ENCODE measurements at places on chromosomes 16 and 17. TPM values are rescaled to one million over a fixed set of nuclear protein-coding genes. Genes with fewer than 3 reads are reported as not detected.
A peak's percentile ranks its signal among the peaks of the same experiment; 100 is the strongest.

- no peak for DNase-seq
Measured at GRCh38 chr16:70685061-70685937, 554 bp downstream of the MTSS2 start.

GRCh38 chr16:77840093-77840492, 51.7 kb downstream of the VAT1L start:
- DNase-seq, result no peak

Gene PIMREG
- total RNA-seq, result not detected

- no peak for DNase-seq
Measured at GRCh38 chr16:66353055-66353454, 13.4 kb upstream of the CDH5 start.

DNA sequence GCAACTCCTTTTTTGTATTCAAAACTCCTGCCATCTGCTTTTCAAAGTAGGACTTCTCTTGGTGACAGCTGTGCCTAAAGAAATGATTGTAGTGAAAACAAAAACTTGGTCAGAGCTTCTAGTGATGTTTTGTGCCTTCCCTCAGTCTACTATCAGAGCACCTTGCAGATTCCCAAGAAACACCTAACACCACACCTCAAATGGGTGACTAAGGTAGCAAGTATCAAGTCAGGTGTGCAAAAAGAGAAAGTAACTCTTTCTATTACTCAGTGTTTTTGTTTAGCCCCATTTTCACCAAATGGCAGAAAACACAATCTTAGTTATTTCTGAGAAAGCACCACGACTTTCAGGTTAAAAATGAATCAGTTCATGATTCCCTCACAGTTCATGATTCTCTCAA, 2.0 kb upstream of the PMFBP1 start:
- DNase-seq, result no peak

DNA sequence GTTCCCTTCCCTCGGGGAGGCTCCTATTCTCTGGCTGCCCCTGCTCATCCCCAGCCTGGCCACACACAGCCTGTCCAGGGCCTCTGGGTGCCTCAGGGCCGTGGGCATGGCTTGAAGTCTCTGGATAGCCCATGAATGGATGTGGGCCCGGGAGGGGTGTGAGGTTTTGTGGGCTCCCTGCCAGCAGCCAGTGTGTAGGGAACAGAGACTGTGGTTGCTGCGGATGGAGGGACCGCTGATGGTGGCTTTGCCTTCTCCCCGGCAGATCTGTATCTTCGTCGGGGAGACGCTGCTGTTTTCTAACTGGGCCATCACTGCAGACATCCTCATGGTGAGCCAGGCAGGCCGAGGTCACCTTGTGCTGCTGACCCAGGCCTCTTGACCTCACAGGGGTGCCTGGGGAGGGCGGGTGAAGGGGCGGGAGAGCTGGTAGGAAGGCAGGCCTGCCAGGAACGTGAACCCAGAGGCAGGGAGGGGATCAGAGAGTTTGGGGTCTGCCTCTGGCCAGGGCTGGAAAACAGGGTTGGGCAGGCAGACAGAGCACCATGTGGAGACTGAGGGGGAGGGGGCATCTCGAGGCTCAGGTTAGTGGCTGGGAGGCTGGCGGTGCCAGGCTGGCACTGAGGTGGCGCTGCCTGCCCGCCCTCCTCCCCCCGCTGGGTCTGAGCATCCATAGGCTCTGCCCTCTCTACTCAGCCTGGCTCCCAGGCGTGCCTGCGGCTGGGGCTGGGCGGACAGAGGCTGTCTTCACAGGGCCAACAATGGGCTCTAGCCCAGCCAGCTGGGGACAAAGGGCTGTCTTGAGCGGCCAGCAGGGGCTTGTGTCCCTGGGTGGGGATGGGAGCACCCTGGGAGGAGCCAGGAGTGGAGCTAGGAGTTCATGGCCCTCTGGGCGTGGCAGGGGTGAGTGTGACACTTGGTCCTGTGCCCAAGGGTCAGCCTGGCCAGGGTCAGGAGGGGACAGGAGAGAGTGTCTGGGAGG, 21.4 kb downstream of the MYBBP1A start:
- DNase-seq, result no peak

GRCh38 chr16:28932339-28933141, 769 bp downstream of the CD19 start:
- DNase-seq, result no peak

Gene KCNAB3
- 11.6 TPM for total RNA-seq

Gene ALOX12B
- total RNA-seq, result 0.69 TPM

Gene GJD3
- total RNA-seq, result not detected

Gene KRT9
- not detected for total RNA-seq

GRCh38 chr17:28493460-28493859, 12.7 kb upstream of the FOXN1 start:
- no peak for DNase-seq

Gene NSRP1
- total RNA-seq, result 28.4 TPM

DNA sequence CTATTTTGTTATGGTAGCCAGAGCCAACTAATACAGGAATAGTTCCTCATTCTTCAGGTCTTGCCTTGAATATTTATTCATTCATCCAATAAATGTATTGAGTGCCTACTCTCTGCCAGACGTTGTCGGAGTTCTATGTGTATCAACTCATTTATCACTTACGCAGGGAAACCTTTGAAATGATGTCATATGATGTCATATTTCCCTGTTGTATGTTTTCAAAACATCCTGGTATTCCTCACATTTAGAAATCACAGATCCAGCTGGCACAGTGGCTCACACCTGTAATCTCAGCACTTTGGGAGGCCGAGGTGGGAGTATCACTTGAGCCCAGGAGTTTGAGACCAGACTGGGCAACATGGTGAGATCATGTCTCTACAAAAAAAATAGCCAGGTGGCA, 2.7 kb upstream of the NLE1 start:
- DNase-seq, result no peak

- peak; percentile 40 for DNase-seq
Measured at GRCh38 chr16:56607109-56607618, 1.2 kb upstream of the MT2A start.

Gene KRTAP9-4
- not detected for total RNA-seq

GRCh38 chr16:68452176-68452575, 3.9 kb upstream of the SMPD3 start:
- no peak for DNase-seq

Gene NPIPA7
- 6.2 TPM for total RNA-seq

GRCh38 chr17:45692661-45693060, 91.5 kb upstream of the CRHR1 start:
- no peak for DNase-seq

Gene PKD1
- total RNA-seq, result 150 TPM

DNA sequence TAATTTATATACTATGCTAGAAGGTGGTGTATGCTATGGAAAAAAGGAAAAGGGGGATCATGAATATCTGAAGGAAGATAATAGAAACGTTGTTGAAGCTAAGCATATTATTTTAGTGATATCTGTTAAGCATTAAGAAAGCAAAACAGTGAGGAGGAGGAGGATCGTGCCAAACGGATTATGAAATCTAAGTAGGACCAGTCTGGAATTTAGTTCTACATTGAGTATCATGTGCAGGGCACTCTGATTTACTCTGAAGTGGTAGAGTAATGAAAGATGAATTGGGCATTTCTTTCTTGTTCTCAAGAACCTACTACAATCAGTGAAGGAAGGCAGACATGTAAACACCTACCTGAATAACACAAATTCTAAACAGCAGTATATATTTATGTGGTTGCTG, 195.3 kb downstream of the CYB561 start:
- DNase-seq, result no peak

GRCh38 chr17:34826332-34826731, 134.9 kb downstream of the CCT6B start:
- no peak for DNase-seq

DNA sequence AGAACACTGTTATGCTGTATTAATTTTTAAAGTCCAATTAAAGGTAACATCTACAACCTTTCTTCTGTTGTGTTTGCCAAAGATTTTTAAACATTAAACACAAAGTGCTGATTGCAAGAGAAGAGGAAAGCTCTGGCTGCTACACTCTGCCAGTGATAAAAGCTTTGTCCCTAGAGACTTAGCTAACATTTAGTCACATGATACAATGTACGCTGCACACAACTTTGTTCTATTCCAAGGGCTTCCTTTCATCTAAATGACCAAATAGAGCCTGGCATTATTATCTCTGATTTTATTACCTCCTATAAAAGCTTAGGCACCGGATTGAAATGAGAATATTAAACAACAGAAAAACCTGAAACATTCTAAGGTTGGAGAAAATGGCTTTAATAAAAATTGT, 388.7 kb upstream of the PMFBP1 start:
- DNase-seq, result no peak

DNA sequence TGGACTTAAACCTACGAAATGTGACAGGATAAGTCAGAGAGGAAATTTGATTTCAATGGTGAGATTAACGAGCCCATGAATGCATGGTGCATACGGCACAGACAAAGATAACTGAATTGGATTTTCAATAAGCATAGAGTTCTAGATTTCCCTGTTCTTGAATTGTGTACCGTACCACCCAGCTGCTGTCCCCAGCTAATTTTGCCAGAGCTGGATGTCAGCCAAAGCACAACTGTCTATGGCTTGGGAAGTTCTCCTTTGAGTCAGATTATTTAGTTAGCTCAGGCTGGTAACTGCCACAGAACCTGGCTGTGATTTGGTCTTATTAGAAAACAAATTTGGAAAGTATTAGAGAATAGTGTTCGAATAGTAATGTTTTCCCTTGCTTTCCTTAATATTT, 143.1 kb downstream of the CDH13 start:
- DNase-seq, result no peak

DNA sequence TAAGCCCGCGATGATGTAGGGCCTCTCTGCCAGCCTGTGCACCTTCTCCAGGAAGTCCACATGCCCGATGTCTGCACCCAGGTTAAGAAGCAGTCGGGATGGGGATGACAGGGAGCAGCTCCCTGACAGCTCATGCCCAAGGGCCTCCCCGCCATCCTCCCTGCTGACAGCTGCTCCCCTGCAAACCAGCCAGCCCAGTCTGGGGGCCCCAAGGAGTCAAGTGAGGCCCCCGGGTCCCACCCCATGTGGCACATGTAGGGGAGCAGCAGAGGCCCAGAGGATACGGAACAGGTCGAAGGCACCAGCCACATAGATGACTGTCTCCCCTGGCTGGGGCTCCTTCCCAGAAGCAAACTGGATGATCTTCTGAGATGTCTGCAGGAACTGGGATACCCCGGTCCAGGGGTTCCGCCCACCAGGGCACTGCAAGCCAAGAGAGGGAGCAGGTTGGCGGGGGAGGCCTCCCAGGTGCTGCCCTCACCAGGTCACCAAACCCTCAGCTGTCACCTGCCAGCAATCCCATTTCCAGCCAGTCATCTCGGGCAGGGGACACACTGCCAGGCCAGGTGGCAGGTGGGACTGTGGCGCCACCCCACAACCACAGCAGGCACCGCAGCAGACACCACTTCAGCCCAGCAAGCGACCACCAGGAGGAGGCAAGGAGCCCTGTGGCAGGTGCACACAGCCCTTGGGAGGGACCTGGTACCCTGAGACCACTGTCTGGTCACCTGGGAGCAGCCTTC, 4.6 kb downstream of the PCYT2 start:
- DNase-seq, result no peak

Gene FBXO39
- total RNA-seq, result 0.53 TPM

Gene TPSG1
- total RNA-seq, result not detected

GRCh38 chr17:28001149-28001548, 41.3 kb upstream of the NLK start:
- no peak for DNase-seq

Gene ZNF18
- total RNA-seq, result 13.8 TPM

DNA sequence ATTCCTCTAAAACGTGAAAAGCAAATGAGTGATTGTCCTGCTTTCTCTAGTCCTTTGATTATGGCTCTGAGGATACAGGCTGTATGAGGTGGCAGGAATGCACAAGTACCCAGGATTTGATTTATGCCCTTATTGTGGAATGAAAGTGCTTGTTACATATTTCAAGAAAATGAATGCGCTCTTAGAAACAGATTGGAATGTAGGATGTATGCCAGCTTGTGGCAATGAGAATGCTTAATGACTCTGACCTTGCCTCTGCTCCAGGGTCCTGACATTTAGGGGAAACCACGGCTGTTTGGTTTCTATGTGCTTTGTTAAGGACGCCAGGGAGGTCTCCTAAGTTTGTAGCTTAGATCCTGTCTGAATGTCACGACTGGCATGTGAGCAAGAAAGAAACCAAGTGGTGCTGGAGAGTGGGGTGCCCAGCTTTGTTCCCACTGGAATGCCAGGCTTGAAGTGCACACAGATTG, 22.0 kb downstream of the PRCD start:
- DNase-seq, result no peak

DNA sequence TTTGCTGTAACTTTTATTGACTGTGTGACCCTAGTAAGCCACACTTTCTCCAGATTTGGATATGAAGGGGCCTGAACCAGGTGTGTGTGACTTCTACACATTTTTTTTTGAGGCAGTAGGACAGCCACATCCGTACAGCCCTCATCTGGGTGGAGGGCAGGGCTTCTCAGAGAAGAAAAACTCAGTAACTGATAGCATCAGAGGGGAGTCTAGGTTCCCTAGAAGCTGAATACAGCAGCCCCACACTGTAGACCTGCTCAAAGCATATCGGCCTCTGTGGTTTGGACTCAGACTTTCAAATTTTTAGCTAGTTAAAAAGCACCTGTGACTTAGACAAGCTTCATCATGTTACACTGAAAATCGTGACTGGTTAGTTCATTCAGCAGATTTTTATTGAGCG, 10.8 kb downstream of the PRSS54 start:
- no peak for DNase-seq

Gene ESRP2
- not detected for total RNA-seq

Gene FTO
- 46.0 TPM for total RNA-seq

DNA sequence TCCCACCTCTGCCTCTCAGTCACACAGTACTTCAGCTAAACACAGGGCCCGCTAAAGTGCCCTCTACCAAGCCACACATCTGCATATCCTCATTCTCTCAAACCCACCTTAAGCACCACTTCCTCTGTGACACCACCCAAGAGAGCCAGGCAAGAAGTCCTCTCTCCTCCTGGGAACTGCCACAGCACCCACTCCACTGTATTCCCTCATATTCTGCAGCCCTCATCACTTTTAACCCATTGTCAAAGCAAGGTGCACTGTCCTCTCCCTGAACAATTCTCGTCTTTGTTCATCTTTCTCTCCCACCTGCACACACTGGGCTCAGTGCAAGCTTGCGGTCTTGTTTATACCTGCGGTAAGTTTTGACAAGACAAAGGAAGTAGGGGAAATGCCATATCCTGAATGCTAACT, 13.6 kb downstream of the CHD9 start:
- DNase-seq, result peak; percentile 21

DNA sequence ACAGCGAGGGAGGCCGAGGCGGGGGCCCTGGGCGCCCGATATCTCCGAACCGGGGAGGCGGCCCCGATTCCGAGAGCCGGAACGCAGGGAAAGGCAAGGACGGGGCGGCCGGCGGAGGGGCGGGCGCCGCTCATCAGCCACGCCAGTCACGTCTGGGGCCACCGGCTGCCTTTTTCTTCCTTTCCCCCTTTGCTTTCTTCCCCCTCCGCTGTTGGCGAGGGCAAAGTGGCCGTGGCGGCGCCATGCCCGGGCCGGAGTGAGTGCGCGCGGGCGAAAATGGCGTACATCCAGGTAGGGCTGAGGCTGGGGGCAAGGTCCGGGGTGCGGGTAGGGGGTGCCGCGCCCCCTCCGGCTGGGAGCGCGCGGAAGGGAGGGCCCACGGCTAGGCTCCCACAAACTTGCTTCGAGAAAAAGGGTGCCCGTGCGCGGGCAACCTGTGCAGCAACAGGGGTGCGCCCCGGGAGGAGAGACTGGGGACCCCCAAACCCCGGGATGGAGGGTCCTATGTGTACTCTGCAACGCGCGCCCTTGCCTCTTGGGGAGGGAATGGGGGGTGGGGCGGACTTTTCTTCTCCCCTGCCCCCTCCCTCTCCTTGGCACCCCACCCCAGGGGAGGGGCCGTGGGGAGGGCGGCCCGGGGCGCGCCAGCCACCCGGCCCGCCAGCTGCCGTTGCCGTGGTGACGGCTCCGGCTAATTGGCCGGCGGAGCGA, 486 bp downstream of the SYT17 start:
- DNase-seq, result no peak
